Eye (tissue), 1 donor: ENCODE measurements at places on chromosomes 7 and 10.

GRCh38 chr7:31488562-31489203 lies 25.2 kb upstream of the ITPRID1 start:
- DNase-seq: peak; percentile 24

DNA sequence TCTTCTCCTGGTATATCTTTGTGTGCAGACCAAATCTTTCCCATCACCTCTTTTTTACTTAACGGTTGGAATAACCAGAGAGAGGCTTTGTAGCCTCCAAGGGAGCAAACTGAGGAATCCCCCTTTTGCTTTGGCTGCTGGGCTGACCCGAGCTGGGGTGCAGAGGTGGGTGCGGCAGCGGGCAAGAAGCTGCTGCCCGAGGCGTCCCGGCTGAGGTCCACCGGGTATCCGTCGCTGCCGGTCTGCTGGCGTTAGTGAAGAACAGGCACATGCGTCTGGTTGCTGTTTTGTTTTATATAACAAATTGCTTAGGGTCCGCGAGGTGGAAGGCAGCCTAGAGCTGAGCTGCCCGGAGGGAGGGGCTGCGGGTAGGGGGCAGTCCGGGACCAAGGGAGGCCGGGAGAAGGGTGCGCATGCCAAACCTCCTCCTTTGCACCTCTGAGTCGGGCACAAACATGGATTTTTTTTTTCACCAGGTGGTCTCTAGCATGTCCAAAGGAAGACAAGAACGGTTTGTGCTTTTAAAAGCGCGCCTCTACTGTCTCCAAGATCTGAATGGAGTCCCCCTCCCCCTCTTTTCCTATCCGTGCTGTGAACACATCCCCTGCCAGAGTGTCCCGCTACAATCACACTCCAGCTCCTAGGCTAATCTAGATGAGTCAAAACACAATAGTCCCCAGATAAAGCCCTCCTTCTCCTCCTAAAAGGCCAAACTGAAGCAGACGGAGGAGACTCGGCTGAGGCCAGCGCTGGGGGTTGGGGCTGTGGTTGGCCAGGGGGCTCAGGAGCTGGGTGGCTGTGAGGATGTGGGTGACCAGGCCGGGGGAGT lies 6.8 kb upstream of the GATA3 start:
- peak; percentile 65 for DNase-seq

GRCh38 chr10:77586719-77587415 lies 50.7 kb downstream of the KCNMA1 start:
- DNase-seq: no peak

DNA sequence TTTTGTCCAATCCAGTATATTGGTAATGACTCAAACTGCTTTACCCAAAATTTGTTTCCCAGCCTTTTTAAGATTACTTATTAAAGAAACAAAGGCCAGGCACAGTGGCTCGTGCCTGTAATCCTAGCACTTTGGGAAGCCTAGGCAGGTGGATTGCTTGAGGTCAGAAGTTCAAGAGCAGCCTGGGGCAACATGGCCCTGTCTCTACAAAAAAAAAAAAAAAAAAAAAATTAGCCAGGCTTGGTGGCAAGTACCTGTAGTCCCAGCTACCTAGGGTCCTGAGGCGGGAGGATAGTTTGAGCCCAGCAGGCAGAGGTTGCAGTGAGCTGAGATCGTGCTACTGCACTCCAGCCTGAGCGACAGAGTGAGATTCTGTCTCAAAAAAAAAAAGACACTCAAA lies 7.0 kb upstream of the ARHGAP12 start:
- no peak for DNase-seq

DNA sequence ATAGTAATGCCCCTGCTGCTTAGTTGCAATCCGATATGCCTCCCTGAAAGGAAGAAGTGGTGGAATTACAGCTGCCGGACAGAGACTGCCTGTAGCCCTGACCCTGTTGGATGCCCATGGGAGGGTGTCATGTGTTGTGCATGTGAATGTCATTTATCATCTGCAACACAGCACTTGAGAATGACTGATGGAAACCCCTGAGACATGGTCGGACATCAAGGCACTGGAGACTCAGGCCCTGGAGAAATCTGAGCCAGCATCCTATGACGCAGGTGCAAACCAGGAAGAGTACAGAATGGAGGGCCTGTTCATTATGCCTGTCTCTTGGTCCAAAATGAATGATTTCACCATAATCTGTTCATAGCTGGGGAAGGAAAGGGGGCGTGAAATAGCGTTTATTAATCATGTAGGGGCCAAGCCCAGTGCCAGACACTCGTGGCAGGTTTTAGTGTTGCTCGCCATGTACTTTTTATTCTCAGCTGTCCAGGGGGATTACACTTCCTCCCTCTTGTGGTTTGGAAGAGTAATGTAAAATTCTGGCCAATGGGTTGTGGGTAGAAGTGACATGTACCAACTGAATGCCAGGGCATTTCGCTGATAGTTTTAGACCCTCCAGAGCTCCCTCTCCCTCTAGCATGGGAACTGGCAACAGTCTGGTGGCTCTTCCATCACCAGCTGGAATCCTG lies 23.0 kb upstream of the LEP start:
- peak; percentile 35 for DNase-seq

- no peak for DNase-seq
Measured at GRCh38 chr10:123554656-123555055, 111.5 kb upstream of the GPR26 start.

DNA sequence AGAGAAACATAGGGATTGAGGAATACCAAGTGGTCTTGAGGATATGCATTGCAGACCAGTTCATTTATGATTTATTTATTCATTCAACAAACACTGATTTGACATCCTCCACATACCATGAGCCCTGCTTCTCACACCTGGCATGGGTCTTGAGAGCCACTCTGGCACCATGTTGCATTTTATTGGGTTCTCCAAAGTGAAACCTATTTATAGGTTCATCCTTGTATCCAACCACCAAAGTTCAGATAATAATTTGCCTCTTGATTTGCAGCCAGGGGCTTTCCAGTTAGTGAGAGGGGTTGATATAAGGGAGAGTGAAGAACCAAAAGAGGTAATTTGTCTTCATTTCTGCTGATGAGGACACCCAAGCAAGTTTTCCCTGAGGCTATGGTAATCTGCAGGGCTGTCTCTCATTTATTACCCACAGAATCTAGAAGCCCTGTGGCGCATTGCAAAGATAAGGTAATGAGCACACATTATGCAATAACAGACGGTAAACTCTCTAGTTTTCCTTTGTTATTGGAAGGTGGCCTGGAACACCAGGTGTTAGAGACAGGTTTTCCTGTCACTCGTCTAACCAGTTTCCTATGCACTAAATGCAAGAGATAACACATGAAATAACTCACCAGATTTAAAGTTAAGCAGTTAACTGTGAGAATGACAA lies 28.8 kb upstream of the ICA1 start:
- no peak for DNase-seq

- DNase-seq: no peak
Measured at GRCh38 chr10:25451401-25451800, 276.6 kb downstream of the GPR158 start.

DNA sequence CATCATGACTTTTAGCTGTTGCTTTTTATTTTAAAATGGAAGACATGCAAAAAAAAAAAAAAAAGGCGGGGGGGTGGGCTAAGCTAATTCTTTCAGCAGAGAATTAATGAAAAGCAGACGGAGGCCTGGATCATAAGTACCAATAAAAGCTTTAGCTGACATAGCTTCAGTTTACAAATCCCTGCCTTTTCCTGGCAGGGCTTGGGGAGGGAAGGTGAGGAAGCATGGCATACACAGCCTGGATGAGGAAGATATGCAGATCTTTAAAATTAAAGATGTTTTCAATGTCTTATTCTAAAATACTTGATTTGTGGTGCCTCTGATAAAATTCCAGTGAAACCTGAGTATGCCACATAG lies 57.0 kb downstream of the ICA1 start:
- peak; percentile 45 for DNase-seq

- peak; percentile 10 for DNase-seq
Measured at GRCh38 chr10:74799721-74800221, 26.6 kb upstream of the KAT6B start.

DNA sequence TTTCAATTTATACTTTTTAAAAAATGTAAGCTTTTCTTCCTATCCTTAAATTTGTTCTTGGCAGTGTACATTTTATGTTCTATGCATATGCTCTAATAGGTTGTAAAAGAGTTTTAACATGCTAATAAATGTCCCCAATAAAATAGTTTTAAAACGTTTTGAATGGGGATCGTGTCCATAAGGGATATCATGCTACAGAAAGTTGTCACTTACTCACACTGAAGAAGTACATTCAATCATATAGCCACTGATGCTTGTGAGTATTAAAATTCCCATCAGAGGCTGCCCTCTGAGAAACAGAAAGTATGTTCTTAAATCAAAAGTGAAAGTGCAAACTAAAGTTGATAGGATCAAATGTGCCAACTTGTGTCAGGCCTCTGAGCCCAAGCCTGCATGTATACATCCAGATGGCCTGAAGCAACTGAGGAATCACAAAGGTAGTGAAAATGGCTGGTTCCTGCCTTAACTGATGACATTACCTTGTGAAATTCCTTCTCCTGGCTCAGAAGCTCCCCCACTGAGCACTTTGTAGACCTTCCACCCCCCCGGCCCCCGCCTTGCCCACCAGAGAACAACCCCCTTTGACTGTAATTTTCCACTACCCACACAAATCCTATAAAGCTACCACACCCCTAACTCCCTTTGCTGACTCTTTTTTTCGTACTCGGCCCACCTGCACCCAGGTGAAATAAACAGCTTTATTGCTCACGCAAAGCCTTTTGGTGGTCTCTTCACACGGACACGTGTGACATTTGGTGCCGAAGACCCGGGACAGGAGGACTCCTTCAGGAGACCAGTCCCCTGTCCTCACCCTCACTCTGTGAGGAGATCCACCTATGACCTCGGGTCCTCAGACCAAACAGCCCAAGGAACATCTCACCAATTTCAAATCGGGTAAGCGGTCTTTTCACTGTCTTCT lies 877 bp upstream of the NOD1 start:
- DNase-seq: peak; percentile 27

DNA sequence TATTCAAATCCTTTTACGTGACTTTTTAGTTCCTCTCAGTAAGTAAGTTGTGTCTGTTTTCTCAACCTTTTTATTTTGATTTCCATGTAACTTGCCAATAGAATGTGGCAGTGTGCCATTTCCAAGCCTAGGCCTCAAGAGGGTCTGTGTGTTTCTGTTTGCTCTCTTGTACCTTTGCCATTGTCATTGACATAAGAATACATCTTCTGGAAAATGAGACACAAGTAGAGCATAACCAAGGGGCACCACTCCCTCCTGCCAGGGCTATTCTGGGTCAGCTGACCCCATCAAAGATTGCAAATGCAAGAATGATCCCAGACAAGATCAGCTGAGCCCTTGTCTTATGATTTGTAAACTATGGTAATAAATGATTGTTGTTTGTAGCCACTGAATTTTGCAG lies 524.0 kb downstream of the IPMK start:
- no peak for DNase-seq

GRCh38 chr7:116621649-116622048 lies 50.3 kb upstream of the MET start:
- no peak for DNase-seq

- DNase-seq: no peak
Measured at GRCh38 chr7:99623091-99623693, 6.4 kb downstream of the ZSCAN25 start.

- peak; percentile 13 for DNase-seq
Measured at GRCh38 chr10:114825513-114826253, 4.1 kb downstream of the FHIP2A start.

GRCh38 chr7:67955061-67955460 lies 958.4 kb downstream of the TYW1 start:
- DNase-seq: peak; percentile 16

DNA sequence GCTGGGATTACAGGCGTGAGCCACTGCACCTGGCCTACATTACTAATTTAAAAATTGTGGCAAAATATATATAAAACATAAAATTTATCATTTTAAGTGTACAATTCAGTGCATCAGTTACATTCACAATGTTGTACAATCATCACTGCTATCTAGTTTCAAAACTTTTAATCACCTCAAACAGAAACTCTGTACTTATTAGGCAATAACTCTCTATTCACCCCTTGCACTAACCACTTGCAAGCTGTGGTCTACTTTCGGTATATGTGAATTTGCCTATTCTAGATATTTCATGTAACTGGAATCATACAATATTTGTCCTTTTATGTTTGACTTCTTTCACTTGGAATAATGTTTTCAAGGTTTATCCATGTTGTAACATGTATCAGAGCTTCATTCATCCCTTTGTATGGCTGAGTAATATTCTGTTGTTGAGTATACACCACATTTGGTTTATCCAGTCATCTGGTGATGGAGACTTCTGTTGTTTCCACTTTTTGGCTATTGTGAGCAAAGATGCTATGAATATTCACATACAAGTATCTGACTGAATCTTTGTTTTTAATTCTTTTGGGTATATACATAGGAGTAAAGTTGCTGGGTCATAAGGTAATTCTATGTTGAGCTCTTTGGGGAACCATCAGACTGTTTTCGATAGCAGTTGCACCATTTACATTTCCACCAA lies 14.3 kb upstream of the ELOVL3 start:
- DNase-seq: no peak

DNA sequence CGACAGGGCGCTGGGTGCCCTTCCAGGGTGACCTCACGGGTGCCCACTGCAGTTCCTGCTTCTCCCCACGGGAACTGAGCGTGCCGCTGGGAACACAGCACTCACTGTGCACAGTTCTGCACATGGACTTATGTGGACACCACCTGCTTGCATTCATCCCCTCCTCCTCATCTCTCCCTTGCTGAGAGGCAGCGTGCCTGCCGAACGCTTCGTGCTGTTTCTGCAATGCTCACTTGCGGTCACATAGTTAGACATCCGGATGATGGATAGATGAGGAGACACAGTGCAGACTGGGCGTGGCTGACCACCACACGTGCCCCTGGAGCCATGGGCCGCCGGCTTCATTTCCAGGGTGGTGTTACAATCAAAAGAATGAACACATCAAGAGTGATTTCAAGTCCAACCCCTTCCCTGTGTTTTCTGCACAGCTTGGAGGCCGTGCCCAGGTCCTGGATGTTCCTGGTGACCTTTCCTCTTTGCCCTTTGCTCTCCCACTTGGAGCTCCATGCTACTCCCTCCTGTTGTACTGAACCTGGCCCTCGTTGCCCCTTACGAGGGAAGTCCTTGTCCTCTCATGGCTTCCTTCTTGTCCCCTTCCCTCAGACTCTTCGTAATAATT lies 119.4 kb downstream of the VIPR2 start:
- DNase-seq: no peak

- peak; percentile 43 for DNase-seq
Measured at GRCh38 chr7:69722843-69723242, 124.6 kb downstream of the AUTS2 start.

GRCh38 chr7:73992101-73992562 lies 35.8 kb upstream of the ELN start:
- DNase-seq: no peak
